ENCODE measurements at places on chromosomes 1 and 21.

- DNase-seq = no peak
Observed at GRCh38 chr1:8397511-8397910, 79.6 kb downstream of the SLC45A1 start.

GRCh38 chr1:209395169-209395568 is 188.3 kb upstream of the CAMK1G start:
- no peak for DNase-seq

- peak; percentile 3 for DNase-seq
Observed at GRCh38 chr1:223341121-223341520, 22.9 kb downstream of the SUSD4 start.

GRCh38 chr1:205370780-205371179 is 14.1 kb upstream of the KLHDC8A start:
- DNase-seq = no peak

GRCh38 chr1:163054181-163054591 is 15.0 kb upstream of the RGS4 start:
- no peak for DNase-seq

Data from AG04449 (cell line).